ELR (cell line): ENCODE measurements at places on chromosomes 5 and 9.
A peak's percentile ranks its signal among the peaks of the same experiment; 100 is the strongest.

GRCh38 chr5:90410178-90410762 lies 714 bp upstream of the CETN3 start:
- DNase-seq, result no peak

- peak; percentile 60 for DNase-seq
These were observed 69.6 kb upstream of the PJA2 start for GRCh38 chr5:109479260-109479860.

DNA sequence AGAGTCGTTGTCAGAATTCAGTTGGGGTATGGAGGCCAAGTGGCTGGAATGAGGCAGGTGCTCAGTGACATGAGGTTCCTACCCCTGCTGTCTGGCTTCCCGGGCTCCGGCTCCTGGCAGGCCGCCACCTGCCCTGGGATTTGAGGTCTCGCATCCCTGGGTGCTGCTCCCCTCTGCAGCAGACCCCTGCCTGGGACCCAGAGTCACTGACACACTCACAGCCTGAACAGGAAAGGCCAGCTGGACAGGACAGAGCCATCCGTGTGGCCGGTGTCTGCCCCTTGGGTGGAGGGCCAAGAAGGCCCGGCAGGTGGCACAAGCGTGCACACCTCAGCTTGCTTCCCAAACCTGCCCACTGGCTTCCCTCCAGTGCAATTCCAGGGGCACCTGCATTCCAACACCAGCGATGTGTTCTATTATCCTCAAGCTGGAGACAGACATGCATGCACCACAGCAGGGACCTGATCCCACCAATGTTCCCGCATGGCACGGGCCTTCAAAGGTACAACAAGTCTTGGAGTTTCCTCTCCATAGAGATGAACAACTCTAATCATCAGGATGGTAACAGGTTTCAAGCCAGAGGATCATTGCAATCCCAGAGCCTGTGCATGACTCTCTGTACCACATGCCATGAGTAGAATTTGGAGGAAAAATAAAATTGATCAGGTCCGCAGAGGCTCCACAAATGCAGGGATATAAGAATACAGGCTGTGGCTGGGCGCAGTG lies 45.6 kb upstream of the RNF130 start:
- DNase-seq, result no peak

GRCh38 chr5:146466521-146467349 lies 19.6 kb downstream of the TCERG1 start:
- peak; percentile 40 for DNase-seq

- peak; percentile 68 for DNase-seq
These were observed 80.0 kb upstream of the TUT7 start for GRCh38 chr9:86434039-86434726.

GRCh38 chr5:81750308-81751008 lies 439 bp downstream of the SSBP2 start:
- DNase-seq, result no peak

GRCh38 chr5:139711067-139711905 lies 63.1 kb downstream of the CXXC5 start:
- peak; percentile 58 for DNase-seq

DNA sequence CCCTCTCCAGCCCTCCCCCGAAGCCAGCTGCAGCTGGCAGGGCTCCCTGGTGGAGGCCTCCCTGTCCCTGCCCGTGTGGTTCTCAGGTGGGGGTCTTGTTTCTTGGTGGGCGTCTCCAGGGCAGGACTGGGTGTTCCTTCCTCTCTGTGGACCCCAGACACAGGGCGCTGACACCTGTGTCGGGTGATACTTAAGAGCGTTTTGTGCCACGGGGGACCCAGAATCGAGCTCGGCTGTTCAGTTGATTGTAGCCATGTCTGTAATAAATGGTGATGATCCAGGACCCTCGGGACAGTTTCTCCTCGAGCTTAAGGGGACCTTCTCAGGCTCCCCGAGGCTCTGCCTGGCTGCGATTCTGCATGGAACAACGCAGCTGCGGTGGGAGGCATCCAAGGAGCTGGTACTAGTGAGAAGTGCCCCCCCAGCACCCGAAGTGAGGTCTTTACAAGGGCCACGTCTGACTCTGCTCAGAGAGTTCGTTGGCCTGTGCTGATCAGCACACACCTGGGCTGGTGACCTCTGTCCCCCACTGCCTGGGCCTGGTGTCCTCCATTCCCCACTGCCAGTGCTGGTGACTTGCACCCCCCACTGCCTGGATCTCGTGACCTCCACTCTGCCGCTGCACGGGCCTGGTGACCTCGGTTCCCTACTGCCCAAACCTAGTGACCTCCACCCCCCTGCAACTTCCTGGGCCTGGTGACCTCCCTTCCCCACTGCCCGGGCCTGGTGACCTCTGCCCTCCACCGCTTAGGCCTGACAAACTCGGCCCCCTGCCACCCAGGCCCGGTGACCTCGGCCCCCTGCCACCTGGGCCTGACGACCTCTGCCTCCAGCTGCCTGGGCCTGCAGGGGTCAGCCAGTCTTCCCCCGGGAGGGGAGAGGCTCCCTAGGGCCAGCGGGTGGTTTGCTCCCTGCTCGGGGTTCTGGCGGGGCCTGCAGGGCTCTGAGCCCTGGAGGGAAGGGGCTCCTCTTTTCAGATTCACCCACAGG lies 36.0 kb downstream of the NDUFS6 start:
- DNase-seq, result no peak

DNA sequence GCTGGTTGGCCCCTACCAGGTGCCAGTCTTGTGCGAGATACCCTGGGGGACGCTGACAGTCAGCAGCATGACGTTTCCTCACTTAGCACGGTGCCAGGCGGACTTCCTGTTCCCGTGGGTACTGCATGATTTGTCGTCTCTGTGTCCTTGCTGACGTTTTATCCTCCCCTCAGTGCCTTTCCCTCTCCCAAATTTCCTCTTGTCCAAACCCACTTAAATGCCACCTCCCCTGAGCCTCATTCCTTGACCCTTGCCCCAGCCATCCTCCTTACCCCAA lies 60.6 kb upstream of the SAP30L start:
- DNase-seq, result no peak

DNA sequence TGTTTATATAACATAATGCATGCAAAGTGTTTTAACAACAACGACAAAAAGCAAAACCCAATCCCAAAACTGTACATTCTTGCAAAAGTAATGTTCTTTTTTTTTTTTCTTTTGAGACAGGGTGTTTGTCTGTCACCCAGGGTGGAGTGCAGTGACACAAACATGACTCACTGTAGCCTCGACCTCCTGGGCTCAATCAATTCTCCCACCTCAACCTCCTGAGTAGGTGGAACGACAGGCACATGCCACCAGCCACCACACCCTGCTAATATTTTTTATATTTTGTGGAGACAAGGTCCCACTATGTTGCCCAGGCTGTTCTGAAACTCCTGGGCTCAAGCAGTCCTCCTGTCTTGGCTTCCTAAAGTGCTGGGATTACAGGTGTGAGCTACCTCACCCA lies 13.6 kb upstream of the HAVCR1 start:
- DNase-seq, result no peak

DNA sequence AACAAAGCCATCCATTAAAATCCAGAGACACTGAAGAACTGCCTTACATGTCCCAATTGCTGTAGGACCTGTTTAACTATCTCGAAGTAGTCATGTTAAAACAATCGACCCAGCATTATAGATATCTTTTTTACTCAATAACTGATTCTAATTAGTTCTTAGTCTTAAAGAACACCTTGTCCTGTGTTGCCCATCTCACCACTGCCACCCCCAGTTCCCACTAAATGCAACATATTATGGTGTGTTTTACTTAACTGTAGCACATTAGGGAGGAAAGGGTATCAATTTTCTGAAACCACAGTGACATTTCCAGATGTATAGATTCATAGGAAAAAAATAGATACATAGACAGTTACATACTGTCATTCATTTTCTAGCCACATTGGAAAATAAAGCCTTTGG lies 221.2 kb downstream of the MEF2C start:
- DNase-seq, result no peak

DNA sequence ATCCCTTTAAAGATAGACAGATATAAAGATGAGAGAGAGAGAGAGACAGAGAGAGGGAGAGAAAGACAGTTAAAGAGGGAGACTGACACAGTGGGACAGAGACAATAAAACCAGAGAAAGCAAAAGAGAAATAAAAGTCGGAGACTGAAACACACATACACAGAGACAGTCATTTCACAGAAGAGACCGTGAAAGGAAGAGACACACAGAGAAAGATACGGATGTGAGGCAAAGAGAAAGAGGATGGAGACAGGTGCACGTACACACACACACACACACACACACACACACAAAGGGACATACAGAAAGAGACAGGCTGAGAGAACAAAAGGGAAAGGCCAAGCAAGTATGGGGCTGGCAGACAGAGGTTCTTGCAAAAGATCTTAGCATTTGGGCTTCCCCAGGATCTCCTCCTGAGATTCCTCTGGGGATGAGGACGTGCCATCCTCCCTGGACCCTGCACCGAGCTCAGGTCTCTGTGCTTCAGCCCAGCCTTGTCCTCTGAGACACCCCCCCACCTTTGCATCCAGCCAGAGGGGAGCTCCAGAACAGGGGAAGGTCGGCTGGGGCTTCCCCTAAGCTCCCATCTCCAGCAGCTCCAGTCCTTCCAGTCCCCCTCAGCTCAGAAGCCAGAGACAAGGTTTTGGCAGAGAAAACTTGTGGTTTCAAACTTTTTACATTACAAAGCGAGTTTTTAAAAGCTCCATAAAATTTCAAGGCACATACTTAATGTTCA lies 318.4 kb upstream of the PANK3 start:
- no peak for DNase-seq

- DNase-seq, result no peak
These were observed 687.1 kb downstream of the TLE1 start for GRCh38 chr9:81002242-81002641.

GRCh38 chr9:95788021-95788420 lies 87.5 kb upstream of the ERCC6L2 start:
- DNase-seq, result no peak

DNA sequence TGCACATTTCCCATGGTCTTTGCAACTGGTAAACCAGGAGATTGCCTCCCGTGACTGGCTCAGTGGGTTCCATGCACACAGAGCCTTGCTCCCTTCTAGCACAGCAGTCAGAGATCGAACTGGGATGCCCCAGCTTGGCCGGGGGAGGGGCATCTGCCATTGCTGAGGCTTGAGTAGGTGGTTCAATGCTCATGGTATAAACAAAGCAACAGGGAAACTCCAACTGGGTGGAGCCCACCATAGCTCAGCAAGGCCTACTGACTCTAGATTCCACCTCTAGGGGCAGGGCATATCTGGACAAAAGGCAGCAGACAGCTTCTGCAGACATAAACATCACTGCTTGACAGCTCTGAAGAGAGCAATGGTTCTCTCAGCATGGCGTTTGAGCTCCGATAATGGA lies 67.0 kb upstream of the PPP1R2B start:
- DNase-seq, result no peak

DNA sequence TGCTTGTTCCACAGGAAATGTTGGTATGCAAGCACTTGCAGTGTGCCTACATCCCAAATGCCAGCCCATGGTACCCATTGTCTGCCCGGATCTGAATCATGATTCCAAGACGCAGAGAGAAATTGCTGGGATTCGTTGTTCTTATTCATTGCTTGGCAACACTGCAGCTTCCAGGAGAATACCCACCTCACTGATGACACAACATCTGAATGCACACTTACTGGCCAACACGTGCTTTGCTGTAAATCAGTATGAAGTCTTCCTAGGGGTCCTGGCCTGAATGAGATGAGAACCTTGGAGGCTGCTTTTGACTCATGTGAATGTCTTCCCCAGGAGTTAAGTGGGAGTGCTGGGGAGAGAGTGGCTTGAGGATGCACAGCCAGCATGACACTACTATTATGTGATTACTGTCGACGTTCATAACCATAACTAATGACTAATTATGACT lies 11.6 kb downstream of the SRD5A1 start:
- peak; percentile 70 for DNase-seq

- no peak for DNase-seq
These were observed 114.5 kb upstream of the SLC1A3 start for GRCh38 chr5:36491856-36492255.

GRCh38 chr9:120256146-120256545 lies 323.8 kb downstream of the CDK5RAP2 start:
- no peak for DNase-seq

DNA sequence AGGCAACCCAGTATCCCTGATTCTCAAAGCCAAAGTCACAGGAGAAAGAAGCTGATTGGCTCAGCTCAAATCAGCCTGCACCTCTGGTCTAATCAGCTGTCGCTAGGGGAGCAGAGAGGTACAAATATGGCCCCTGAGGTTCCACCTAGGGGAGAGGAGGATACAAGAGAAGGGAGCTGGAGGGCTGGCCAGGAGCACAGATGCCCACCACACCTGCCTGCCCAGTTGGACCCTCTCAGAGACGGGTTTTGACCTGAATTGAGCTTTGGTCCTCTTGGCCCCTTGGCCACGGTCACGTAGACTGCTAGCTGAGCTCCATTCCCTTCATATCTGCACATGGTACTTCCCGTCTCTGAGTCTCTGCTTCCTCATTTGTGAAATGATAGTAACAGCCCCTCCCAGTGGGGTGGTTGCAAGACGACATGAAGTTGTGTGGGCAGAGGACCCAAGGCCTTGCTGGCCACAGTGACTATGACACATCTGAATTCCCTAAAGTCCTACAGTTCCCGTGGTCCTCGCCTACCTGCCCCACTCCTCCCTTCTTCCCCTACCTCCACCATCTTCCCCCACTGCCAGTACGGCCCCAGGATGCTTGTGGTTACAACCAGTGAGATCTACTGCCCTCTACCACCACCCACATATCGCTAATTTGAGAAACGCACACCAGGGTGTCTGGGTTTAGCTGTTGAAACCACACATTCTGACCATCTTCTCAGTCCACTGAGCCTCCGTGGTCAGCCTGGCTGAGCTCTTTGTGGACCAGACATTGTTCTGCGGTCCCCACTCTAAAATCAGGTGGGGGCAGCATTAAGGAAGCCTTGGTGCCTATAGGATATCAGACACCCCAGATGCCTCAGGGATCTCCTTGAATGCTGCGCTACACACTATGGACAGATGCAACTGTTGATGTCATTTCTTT lies 60.3 kb upstream of the NEK6 start:
- no peak for DNase-seq

- no peak for DNase-seq
These were observed 32.9 kb upstream of the GPR21 start for GRCh38 chr9:123000371-123001068.

DNA sequence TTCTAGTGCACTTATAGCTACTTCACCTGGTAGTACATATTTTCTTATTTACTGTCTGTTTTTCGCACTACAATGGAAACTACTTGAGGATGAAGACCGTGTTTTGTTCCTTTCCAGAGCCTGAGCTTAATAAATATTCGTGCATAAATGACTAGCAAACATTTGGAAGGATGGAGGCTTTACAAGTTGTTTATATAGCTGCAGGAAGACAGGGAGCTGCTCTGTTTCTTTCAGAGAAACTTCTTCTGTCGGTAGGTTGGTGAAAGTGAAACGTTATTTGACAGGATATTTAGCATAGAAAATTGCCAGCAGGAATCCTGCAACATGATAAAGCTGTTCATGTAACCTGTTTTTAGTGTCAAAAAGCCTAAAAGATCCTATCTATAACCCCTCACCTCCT lies 210.6 kb downstream of the PCSK5 start:
- DNase-seq, result no peak

DNA sequence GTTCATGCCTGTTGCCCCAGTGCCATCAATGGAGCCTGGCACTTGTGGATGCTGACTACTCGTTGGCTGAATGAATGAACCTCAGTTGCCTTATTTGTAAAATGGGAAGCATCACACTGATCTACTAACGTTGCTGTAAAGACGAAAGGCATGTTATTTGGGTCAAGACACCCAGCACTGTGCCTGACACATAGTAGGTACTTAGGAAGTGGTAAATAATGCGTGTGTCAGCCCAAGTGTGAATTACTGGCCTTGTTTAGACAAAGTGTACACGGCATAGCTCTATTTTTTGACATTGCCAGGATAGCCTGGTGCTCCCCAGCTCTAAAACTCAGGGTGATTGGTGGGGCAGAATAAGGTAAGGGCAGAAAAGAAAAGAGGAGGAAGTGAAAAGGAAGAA lies 27.4 kb downstream of the ERGIC1 start:
- no peak for DNase-seq

GRCh38 chr5:158514319-158514985 lies 585.3 kb downstream of the EBF1 start:
- DNase-seq, result peak; percentile 47
